GM04504 (cell line): ENCODE measurements at places on chromosomes 12 and 14.

GRCh38 chr14:22556021-22556989 is 32.7 kb downstream of the DAD1 start:
- no peak for DNase-seq

GRCh38 chr12:131729254-131729955 is 18.5 kb downstream of the SFSWAP start:
- DNase-seq, result no peak

GRCh38 chr14:104659764-104660523 is 29.5 kb upstream of the INF2 start:
- no peak for DNase-seq

DNA sequence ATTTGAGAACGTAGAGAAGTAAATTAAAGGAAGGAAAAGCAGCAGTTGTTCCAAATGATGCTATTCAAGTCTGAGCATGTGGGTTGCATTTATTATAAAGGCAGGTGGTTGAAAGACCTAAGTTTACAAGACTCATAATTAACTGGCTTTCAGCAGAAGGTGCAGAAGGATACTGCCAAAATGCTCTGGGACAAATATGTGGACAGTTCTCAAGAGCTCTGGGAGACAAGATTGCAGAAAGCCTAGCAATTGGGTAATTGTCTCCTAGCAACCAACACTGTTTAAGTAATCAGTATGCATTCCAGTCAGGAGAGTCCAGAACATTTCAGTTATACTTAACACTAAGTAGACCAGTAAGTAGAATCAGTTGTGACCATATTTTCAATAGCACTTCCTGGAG is 131.5 kb downstream of the GPR135 start:
- DNase-seq, result peak; percentile 97

DNA sequence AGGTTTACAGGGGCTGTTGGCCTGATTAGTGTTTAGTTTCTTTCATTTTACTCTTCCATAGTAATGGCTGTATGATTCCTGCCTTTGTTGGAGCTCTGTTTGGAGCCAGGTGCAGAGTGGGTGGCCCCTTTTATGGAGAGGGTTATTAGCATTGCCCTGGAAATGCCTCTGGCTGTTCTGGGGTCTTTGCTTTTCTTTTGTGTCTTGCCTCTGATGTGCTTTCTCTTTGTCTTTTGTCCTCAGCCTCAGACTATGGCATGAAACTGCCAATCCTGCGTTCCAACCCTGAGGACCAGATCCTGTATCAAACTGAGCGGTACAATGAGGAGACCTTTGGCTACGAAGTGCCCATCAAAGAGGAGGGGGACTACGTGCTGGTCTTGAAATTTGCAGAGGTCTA is 6.9 kb downstream of the MLEC start:
- no peak for DNase-seq

- no peak for DNase-seq
Measured at GRCh38 chr12:4866299-4866698, 43.4 kb upstream of the KCNA1 start.

- no peak for DNase-seq
Measured at GRCh38 chr12:5548152-5548943, 116.4 kb downstream of the NTF3 start.

DNA sequence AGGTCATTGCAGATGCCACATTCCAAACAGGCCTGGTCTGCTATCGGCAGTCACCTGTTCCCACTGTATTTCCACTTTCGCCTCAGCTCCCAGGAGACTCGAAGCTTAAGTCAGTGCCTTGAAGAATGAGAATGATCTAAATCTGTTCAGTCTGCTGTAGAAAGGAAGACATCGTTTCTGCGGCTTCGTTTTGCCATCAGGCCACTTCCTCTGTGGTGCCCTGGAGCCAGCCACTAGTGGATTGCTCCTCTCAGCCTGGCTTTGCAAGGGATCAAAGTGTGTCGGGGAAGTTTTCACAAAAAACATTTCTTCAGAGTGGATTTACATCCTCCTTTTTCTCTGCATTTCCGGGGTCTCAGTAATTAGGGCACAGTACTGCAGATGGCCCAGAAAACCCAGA is 66.7 kb downstream of the AACS start:
- no peak for DNase-seq

GRCh38 chr14:89836830-89837469 is 117.6 kb downstream of the EFCAB11 start:
- no peak for DNase-seq

- DNase-seq, result no peak
Measured at GRCh38 chr14:83058068-83058467, 1524.4 kb upstream of the SEL1L start.

- no peak for DNase-seq
Measured at GRCh38 chr12:125614058-125614457, 548.8 kb downstream of the AACS start.

DNA sequence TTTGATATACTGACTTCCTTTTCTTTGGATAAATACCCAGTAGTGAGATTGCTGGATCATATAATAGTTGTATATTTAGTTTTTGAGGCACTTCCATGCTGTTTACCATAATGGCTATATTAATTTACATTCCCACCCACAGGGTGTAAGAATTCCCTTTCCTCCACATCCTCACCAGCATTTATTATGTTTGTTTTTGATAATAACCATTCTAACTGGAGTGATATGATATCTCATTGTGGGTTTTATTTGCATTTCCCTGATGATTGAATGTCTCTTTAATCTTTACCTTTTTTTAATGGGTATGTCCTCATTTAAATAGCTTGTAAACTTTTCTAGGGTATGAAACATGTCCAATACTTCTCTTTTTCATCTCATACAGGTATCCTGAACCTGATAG is 11.6 kb upstream of the SAV1 start:
- DNase-seq, result no peak

DNA sequence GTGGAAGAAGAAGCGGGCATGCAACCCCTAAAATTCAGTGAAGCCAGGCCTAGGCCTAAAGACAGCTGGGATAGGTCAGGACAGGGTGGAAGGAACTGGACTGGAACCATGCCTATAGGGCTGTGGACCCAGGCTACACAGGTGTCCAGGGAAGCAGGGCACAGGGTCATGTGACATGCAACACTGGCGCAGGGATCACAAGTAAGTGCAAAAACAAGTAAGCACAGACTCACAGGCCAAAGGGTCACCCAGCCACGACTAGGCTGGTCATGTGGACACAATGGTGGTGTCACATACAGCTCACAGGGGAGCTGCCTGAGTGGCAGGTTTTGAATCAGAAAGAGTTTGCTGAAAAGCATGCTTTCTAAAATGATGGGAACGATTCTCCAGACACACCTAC is 195.7 kb downstream of the SPTSSA start:
- no peak for DNase-seq

- DNase-seq, result no peak
Measured at GRCh38 chr14:97177016-97177415, 379.8 kb downstream of the VRK1 start.

DNA sequence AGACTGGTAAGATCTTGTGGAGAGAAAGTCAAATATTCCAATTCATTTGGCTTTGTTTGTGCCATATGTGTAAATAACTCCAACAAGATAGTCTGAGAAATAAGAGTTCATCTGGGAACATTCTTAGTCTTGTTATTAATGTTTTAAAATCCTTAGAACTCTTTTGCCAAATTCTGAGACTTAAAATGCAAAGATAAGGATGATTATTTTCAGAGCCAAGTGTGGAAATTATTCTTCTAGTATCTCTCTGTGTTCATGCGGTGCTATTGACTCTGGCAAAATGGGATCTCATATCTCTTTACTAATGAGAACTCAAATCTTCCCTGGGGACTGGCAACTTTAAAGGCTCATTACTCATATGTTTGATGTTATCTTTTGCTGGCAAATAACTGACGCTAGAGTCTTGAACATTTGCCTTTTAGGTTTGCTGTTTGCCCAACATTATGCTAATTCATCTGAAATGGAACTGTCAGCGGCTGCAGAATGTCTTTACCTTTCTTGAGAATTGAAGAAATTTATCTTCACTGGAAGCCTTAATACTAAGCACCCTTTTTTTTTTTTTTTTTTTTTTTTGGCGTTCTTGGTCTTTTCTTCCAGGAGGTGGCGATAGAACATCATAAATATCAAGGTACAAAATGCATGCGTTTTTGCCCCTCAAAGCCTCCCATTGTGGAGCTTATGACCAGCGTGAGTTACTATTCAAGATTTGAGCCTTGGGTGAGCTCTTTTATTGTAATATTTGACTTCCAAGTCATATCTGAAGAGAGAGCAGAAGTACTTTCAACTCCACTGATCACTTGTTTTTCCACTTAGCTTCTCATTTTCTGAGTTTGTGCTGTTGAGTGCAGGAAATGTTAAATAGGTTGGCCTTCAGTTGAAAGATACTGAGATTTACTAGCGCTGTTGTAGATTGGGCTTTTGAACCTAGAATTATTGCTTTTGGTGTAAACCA is 86.5 kb downstream of the CAND1 start:
- DNase-seq, result peak; percentile 44

GRCh38 chr12:22064968-22065367 is 18.9 kb downstream of the CMAS start:
- no peak for DNase-seq

DNA sequence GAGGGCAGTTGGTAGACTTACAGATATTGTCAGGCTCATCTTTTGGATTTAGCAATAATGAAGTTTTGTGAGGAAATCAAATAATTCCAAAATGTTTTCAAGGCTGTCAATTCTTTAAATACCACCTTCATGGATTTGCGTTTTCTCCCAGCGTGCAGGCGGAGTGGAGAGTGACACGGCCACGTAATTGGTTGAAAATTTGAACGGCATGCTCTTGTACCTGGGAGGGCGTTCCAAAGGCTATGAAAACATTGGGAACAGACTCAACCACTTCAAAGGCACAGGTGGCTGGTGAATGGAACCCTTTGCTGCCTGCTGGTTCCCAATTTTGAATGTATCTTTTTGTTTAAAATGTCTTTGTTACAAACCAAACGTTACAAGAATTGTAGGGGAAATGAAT is 12.4 kb downstream of the SMIM41 start:
- no peak for DNase-seq

- no peak for DNase-seq
Measured at GRCh38 chr14:102662636-102663430, 70.4 kb downstream of the RCOR1 start.

DNA sequence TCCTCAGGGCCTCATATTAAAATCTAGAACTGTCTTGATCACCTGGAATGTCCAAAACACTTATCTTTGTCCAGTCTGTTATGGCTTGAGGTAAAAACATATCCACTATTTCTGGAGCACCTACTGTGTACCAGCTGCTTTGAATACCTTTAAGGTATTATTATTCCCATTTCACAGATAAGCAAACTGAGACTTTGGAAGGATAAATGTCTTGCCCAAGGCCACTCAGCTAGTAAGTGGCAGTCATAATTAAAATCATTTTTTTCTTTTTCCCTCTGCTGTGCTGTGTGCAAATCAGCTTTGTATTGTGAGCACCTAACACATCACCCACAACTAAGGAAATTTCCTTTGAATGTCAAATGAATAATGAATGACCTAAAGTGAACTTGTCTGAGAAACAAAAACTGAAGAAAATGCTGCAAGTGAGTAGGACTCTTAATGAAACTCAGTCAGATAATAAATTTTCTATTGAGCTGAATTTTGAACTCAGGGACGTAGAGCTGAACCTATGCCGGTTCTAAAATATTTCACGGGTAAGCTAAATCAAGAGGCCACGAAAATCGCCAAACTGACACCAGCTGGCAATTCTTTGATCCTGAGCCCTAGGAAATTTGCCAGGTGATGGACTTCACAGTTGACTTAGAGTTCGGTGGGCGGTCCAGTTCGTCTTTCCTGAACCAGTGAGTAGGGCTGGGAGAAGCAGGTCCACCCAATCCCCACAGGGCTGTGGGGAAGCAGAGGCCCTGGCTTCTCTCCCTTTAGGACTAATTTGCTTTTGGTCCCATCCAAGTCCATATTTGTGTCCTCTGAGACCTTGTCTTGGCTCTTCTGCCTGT is 159.7 kb upstream of the PWP1 start:
- DNase-seq, result no peak

DNA sequence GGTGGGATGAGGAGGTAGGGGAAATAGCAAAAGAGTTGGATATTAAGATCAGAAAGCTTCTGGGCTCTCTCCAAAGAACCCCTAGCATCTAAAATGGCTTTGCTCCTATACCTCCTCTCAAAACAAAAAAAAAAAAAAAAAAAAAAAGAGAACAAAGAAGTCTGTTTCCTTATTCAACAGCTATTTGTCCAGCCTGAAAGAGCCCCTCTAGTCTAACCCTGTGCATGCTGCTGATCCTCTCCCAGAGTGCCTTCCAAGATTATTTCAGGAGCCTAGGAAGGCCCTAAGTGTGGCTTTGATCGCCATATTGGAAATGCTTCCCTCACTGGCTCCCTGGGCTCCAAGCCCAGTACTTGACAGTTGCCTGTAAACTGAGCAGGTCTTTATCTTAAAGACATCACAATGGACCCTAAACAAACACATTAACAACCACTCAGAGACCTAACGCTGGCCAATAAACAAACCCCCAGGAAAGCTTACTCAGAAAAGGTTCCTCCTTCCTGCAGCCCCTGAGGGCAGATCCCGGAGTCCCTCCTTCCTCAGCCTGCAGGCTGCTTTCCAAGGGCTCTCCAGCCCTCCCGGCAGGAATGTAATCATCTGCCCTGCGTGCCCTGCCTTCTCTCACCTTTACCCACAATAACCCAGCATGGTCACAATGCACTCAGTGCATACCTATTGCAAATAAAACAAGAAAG is 17.4 kb upstream of the COL2A1 start:
- DNase-seq, result no peak

- DNase-seq, result no peak
Measured at GRCh38 chr12:3597526-3598210, 106.7 kb downstream of the PRMT8 start.

DNA sequence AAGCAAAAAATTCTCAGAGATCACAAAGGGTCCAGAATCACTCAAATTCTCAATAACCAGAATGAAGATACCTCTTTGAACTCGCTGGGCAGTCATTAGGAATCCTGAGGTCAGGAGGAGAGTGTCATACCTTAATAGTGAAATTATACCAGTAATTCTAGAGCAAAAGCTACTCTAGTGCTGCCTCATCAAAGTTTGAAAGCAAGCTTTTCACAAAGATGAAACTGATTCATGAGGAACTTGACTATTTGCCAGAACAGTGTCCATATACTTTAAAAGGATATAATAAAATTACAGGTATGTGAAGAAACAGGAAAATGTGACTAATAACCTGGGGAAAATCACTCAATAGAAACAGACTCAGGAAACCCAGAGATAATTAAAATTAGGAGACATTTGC is 44.5 kb downstream of the EML5 start:
- DNase-seq, result no peak

DNA sequence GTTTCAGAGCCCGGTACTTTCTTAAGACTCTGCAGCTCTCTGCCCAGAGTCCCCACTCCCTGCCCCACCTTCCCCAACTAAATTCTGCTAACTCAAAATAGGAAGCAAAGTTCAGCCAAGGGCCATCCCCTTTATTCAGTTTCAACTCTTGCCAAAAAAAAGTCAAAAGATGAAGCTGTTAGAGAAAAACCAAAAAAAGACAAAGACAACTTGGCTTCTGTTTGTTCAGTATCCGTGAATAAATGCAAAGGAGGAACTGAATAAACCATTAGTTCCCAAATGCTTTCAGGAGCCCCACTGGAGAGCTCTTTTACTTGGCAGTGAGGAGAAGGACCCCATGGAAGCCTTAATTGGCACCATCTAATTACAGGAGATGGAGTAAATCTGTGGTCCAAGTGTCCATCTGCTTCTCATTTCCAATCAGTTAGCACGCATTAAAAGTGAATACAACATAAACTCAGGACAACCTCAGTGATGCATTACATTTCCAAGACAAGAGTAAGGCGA is 155.4 kb upstream of the GZMB start:
- DNase-seq, result no peak

GRCh38 chr12:12378616-12379015 is 21.7 kb downstream of the BORCS5 start:
- no peak for DNase-seq
